ENCODE measurements at places on chromosomes 12 and 14.

GRCh38 chr14:66619952-66620351 is 112.0 kb downstream of the GPHN start:
- DNase-seq = no peak

DNA sequence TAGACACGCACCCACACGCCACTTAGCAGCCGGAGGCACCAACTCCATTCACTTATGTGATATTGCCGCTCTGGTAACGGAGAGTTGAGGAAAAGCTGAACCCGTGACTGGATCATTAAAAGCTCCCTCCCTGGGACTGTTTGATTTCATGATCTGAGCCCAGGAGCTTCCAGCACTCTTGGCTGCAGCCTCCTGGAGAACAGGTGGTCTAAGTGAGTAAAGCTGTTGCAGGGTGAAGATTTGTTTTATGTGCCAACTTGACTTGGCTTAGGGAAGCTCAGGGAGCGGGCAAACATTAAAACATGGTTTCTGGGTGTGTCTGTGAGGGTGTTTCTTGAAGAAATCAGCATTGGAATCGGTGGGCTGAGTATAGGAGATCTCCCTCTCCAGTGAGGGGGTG is 16.9 kb upstream of the TMEM132C start:
- DNase-seq = no peak

- DNase-seq = no peak
Measured at GRCh38 chr12:99005601-99006000, 360.5 kb downstream of the APAF1 start.

DNA sequence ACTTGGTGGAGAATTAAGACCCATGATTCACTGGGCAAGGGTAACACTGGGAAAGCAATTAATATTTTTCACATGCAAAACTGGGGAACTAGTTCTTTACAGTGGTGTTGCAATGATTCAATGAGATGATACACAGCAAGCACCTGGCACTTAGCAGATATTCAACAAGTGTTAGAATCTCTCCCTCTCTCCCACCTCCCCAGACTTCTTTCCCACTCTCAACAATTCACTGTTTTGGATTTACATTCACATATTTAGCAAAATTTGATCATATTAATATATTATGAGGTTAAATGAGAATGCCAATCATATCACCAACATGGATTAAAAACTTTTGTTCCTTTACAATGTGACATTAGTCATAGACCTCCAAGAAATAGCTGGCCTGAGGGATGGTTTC is 223.1 kb upstream of the GRIP1 start:
- DNase-seq = no peak

GRCh38 chr14:92589213-92589852 is 75.8 kb downstream of the RIN3 start:
- no peak for DNase-seq

GRCh38 chr12:89742337-89743022 is 33.8 kb upstream of the ATP2B1 start:
- no peak for DNase-seq

GRCh38 chr12:67957383-67957782 is 31.9 kb upstream of the IFNG-AS1 start:
- no peak for DNase-seq

DNA sequence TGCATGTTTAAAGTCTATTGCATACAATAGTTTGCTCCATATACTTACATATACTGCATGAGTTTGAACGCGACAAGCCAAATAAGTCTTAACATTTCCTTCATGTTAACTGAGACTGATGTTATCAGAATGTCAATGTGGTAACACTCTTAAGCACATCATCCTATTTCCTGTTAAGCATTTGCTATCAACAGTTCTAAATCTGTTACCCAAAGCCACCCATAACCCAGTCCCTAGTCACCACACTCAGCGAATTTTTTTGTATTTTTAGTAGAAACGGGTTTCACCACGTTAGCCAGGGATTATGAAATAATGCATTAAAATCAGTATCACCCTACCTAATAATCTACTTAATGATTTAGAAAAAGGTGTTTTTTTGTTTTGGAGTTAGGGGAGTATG is 39.4 kb downstream of the HNRNPC start:
- DNase-seq = no peak

- DNase-seq = no peak
Measured at GRCh38 chr12:9043766-9044165, 54.4 kb downstream of the KLRG1 start.

- no peak for DNase-seq
Measured at GRCh38 chr14:100903672-100904185, at the start of gene RTL1. Gene RTL1, minus strand, starts transcription at chr14:100903722. Its CDS starts 18,934 bp downstream, at chr14:100884788.

GRCh38 chr12:72057330-72057914 is 118.8 kb downstream of the TPH2 start:
- no peak for DNase-seq

- DNase-seq = no peak
Measured at GRCh38 chr14:63164108-63164683, 40.0 kb upstream of the RHOJ start.

DNA sequence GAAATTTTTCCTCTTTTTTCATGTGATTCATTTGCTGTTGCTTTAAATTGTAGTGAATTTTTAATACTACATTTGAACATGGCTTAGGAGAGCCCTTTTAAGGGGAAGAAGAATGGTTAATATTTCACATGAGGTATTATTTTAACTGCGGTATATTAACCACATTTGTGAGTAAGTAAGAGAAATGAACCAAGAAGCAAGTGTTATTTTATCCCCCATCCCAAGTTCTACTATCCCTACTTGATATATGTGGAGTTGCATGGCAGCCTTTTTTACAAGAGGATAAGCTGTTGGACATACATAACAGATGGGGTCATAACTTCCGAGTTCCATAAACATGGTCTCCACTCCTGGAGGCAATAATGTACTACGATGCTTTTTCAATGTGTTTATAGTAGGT is 623.3 kb downstream of the LRFN5 start:
- no peak for DNase-seq

GRCh38 chr14:58280954-58281787 is 17.2 kb upstream of the ARID4A start:
- DNase-seq = no peak

Measured in activated CD4-positive, CD25-positive, alpha-beta regulatory T cell (primary cell).